ENCODE measurements at places on chromosomes 13 and 19.

DNA sequence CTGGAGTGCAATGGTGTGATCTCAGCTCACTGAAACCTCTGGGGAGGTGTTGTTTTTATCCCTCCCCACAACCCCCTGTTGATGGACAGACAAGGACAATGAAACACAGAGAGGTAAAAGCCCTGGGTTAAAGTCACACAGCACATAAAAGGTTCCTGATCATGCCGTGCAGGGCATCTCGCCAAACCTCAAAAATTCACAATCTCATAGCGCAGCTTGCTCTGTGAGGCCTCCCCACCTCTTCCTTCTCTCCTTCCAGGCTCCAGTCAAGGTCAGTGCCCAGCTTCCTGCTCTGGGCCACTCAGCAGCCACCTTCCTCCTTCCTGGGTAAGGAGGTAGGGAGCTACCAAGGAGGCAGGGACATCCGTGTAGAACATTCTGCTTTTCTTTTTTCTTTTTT lies 2.3 kb downstream of the FUT2 start:
- DNase-seq, result peak; percentile 61

- no peak for DNase-seq
Observed at GRCh38 chr19:8697671-8698432, 743 bp downstream of the ACTL9 start.

- peak; percentile 58 for DNase-seq
Observed at GRCh38 chr19:3538965-3539755, at the start of gene TEKTIP1. Gene TEKTIP1, plus strand, starts transcription at chr19:3539174. Its CDS starts 4 bp downstream, at chr19:3539178.

- DNase-seq, result no peak
Observed at GRCh38 chr13:36000028-36000427, 131.2 kb downstream of the DCLK1 start.

GRCh38 chr13:21176982-21177284 lies 475 bp downstream of the MRPL57 start:
- DNase-seq, result no peak

- DNase-seq, result no peak
Observed at GRCh38 chr19:41436674-41436951, 3.1 kb downstream of the DMAC2 start.

DNA sequence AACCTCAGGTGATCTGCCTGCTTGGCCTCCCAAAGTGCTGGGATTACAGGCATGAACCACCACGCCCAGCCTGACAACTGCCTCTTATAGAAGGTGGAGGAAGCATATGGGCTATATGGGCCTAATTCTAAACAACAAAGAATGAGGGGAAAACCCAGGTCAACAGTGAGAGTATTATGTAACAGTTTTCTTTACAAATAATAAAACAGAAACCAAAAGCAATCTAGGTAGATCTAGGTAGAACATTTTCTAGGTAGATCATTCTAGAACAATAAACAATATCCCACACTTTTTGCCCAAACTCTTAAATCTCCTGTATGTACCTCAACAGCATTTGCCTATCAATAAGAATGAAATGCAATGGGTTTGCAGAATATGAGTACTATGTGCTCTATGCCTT lies 267.4 kb downstream of the ABCC4 start:
- DNase-seq, result no peak

DNA sequence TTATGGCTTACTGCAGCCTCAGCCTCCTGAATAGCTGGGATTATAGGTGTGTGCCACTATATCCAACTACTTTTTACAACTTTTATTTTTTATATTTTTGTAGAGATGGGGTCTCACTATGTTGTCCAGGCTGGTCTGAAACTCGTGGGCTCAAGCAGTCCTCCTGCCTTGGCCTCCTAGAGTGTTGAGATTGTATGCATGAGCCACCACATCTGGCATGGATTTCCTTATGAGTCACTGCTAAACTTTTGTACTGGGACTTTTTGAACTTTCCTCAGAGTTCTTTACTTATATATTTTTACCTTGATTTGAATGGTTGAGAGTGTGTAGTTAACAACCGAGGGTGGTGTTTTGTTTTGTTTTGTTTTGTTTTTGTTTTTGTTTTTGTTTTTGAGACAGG lies 33.4 kb downstream of the DNAJC3 start:
- DNase-seq, result no peak

DNA sequence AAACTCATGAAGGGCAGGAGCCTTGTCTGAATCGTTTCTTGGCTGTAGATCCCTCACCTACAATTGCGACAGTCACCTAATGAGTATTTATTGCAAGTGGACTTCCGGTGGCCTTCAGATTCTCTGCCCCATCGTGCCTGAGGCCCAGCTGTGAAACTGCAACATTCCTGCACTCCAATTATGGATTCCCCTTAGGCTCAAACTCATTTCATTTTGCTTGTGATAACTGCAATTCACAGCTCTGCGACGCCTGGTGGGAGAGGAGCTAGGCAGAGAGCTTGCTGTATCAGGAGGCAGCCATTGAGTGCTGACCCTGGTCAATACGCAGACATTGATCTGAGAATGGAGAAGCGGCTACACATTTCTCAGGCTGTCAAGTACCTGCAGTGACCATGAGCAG lies 59.0 kb downstream of the CCDC70 start:
- no peak for DNase-seq

GRCh38 chr13:108996430-108996829 lies 367.0 kb downstream of the MYO16 start:
- no peak for DNase-seq

- no peak for DNase-seq
Observed at GRCh38 chr13:113547238-113547971, 37.1 kb upstream of the TFDP1 start.

GRCh38 chr19:49212016-49212701 lies 54.6 kb downstream of the TRPM4 start:
- DNase-seq, result no peak

DNA sequence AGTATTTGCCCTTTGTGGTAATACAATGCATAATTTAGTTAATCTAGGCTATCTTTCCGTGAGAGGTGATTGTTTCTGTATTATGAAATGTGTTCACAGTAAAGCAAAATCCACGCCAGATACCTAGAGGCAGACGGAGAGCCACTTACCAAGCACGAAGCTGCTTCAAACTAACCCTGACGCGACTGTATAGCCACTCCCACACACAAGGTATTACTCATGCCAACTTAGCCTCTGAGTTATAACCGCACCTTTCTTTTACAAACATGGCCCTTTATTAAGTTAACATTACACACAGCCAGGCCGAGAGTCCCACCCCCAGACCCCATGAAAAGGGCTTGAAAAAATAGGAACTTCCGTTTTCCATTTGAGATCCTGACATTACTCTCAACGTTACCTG lies 185.7 kb downstream of the ABCC4 start:
- no peak for DNase-seq

DNA sequence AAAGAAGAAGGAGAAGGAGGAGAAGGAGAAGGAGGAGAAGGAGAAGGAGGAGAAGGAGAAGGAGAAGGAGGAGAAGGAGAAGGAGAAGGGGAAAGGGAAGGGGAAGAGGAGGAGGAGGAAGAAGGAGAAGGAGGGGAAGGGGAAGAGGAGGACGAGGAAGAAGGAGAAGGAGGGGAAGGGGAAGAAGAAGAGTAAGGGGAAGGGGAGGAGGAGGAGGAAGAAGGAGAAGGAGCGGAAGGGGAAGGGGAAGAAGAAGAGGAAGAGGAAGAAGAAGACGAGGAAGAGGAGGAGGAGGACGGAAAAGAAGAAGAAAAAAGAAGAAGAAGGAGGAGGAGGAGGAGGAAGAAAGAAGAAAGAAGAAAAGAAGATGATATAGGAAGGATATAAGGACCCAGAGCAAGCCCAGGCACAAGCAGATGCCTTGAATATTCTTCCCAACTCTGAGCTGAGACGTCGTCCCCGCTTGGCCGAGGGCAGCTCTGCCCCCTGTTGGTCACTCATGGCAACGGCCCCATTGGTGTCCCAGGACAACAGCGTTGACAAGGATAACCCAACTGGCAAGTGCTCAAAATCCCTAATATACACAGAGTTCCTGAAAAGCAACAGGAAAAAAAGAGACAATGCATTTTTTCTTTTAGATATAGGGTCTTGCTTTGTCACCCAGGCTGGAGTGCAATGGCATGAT lies 30.6 kb upstream of the IGSF23 start:
- DNase-seq, result peak; percentile 22

DNA sequence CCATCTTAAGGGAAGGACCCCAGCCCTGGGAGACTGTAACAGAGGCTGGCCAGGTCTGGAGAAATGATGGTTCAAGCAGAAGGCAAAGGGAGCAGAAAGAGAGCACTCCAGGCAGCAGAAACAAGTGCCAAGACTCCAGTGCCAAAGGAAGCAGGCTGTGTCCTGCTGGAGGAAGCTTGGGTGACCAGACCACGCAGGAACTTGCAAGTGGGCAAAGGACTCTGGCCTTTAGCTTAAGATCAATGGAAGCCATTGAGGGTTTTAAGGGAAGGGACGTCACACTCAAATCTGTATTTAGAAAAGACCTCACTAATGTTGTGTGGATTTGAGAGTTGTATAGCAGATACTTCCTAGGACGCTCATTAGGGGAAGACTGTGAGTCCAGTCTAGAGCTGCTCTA lies 95.5 kb downstream of the MIPEP start:
- no peak for DNase-seq

DNA sequence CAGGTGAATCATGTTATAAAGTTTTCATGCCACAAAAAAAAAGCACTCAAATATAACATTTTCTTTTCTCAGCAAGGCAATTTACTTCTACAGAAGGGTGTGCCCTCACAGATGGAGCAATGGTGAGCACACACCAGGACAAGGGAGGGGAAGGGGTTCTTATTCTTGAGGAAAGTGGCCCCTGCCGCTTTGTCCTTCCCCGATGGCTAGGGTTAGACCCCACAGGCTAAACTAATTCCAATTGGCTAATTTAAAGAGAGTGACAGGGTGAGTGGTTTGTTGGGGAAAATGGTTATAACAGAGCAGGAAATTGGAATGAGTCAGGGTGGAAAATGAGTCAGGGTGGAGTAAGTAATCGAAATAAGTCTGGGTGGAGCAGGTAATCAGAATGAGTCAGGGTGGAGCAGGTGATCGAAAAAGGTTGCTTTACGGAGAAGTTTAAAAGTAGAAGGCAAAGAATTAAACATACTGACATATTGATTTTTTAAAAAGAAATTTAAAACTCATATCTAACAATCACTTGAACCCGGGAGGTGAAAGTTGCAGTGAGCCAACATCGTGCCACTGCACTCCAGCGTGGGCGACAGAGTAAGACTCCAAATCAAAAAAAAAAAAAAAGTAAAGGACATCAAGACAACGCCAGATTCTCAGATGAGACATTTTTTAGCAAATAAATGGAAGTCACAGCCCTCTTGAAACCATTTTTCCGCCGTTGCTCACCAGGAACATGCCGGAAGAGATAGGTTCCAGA lies 813 bp downstream of the ZNF562 start:
- DNase-seq, result no peak

DNA sequence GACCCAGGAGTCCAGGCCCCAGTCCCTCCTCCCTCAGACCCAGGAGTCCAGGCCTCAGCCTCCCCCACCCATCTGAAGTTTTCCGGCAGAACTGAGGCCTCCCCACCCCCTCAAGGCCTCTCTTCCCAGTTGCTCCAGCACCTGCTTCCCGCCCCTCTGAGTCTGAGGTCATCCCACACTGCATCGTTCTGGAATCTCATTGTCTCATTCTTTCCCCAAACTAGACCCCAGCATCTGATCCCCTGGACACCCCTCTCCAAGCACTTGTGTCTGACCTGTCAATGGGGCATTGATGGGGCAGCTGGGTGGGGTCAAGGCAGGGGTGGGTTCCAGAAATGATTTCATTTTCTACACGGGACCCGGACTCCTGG lies 793 bp upstream of the SBK2 start:
- no peak for DNase-seq

DNA sequence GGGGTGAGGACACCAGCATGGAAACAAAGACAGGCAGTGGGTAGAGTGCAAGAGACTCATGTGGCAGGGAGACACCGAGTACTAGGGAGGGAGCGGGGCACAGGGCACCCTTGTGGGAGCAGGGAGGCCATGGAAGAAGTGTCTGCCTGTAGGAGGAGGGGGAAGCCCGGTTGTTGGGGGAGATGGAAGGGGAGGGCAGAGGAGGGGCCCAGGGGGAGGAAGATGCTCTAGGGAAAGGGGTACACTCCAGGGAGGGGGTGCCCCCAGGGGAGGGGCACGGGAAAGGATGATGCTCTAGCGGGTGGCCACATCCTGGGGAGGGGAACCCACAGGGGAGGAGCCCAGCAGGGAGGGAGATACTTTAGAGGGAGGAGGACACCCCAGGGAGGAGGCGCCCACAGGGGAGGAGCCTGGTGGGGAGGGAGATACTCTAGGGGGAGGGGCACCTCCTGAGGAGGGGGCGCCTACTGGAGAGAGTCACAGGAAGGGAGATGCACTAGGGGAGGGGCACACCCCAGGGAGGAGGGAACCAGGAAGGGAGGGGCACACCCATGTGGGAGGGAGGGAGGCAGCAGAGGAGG lies 24.9 kb downstream of the CPAMD8 start:
- DNase-seq, result peak; percentile 13

DNA sequence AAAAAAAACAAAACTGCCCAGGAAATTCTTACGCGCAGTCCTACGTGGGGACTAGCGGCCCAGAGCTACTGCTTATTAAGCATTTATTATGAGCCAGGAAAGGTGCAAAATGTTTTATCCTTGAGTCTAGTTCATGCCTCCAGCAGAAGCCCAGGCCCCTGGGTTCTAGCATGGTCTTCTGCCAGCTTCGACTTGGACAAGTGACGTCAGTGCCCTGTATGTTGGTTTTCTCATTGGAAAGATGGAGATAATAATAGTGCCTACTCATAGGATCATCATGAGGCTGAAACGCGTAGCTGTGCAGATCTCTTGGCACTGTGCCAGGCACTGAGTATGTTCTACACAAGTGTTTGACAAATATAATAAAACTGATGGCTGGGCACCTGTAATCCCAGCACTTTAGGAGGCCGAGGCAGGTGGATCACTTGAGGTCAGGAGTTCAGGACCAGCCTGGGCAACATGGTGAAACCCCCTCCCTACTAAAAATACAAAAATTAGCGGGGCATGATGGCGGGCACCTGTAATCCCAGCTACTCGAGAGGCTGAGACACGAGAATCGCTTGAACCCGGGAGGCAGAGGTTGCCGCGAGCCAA lies 12.4 kb upstream of the SULT2B1 start:
- no peak for DNase-seq

- DNase-seq, result no peak
Observed at GRCh38 chr19:32581705-32582179, 752 bp downstream of the PDCD5 start.

DNA sequence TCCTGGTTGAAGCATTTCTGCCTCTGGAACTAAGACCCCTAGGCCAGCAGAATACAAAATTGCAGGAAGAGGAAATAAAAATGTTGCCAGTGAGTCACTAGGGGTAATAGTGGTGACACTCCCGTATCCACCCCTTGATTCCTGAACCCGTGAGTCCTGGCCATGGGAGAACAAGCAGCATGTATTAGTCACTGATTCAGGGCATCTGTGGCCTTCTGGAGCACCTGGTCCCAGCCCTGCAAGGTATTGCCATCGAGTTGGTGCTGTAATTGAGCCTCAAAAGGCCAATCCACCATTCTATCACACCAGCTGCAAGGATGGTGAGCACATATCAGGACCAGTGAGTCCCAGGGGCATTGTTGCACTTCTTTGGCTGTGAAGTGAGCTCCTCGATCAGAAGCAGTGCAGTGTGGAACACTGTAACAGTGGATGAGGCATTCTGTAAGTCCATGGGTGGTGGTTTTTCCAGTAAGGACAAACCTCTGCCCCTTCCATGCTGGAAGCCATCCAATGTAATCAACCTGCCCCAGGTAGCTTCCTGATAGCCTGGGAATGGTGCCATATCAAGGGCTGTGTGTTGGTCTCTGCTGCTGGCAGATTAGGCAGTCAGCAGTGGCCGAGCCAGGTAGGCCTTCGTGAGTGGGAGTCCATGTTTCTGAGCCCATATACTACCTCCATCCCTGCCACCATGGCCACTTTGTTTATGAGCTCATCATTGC lies 39.6 kb downstream of the C1QTNF9 start:
- peak; percentile 82 for DNase-seq

Measured in upper lobe of left lung (tissue), 6 donors.